ENCODE measurements at places on chromosomes 16 and 17.

DNA sequence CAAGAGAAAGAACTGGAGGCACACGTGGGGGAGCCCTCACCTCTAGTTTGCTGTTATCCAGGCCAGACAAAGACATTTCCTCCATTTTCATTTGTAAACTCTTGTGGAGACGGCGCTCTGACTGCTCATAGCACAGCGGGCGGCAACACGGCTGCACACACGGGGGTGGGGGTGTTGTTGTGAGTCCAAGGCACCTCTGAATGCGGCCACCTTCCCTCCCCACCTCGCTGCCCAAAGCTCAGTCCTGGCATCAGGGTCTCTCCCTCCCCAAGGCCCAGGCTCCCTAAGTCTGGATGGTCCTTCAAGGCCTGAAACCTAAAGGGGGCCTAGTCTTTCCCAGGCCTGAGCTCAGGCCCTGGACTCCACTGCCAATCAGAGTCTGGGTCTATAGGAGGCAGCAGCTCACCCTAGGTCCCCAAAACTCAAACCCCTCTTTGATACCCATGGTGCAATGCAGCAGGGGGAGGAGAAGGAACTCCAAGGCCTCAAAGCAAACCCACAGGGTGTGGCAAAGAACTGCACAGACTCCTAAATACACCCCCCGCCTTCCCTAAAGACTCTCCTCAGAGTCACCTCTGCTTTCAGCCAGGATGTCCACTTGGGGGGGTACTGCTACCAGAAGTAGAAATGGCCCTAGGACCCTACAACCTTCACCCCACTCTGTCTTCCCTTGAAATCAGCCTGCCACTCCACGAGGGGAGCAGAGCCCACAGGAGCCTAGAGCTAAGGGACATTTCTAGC lies 1.5 kb downstream of the ATXN7L3 start:
- DNase-seq = peak; percentile 65

DNA sequence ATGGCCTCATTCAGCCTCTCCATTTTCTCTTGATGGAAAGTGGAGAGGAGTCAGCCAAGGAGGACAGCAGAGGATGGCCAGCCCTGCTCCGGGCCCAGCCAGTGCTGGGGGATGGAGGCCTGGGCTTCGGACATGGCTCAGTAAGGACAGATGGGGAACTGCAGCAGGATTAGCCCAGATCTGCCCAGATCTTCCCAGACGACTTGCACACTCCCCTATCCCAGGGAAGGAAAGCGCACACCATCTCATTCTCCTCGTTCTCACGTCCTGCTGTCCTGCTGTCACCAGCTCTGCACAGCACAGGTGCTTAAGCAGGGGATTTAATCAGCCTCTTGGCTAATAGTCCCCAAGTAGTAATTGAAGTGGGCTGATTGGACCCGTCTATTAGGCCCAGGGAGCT lies 100.2 kb upstream of the SDK2 start:
- no peak for DNase-seq

- no peak for DNase-seq
Observed at GRCh38 chr17:82315703-82316358, 1.6 kb downstream of the CD7 start.

GRCh38 chr16:9817586-9817985 lies 364.6 kb downstream of the GRIN2A start:
- DNase-seq = no peak

- no peak for DNase-seq
Observed at GRCh38 chr17:47615766-47616424, 33.8 kb upstream of the KPNB1 start.

- DNase-seq = no peak
Observed at GRCh38 chr17:82116246-82116645, 18.2 kb upstream of the FASN start.

GRCh38 chr17:7711051-7711755 lies 6.2 kb downstream of the EFNB3 start:
- no peak for DNase-seq

- no peak for DNase-seq
Observed at GRCh38 chr16:75556431-75556950, 439 bp upstream of the TMEM231 start.

- DNase-seq = no peak
Observed at GRCh38 chr16:19177111-19177739, 9.2 kb downstream of the SYT17 start.

- DNase-seq = no peak
Observed at GRCh38 chr17:34832376-34832775, 128.9 kb downstream of the CCT6B start.

Data from GM12891 (cell line).